A549 (cell line): ENCODE measurements at places on chromosomes 4 and X.

GRCh38 chrX:2700405-2701320 lies 9.6 kb downstream of the CD99 start:
- no peak for DNase-seq

DNA sequence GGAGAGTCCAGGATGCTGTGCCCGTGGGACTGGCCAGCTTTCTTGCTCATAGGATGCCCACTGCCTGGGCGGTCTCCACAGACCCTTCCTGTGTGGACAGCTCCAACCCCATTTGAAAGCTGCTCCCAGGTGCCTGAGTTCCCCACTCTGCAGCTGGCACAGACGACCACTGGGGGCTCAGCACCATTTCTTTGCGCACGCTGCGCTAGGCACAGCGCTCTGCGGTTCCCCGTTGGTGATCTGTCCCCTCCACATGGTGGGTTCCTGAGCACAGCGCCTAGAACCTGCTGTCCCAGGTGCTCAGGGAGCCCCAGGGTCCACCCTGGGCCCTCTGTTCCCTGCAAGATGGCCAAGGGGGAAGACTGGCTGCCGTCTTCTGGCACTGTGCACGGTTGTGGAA lies 45.4 kb upstream of the AFAP1 start:
- DNase-seq, result no peak

GRCh38 chrX:154313147-154313546 lies 17.6 kb downstream of the TKTL1 start:
- DNase-seq, result no peak

GRCh38 chr4:127995776-127996175 lies 30.6 kb downstream of the ABHD18 start:
- peak; percentile 44 for DNase-seq

DNA sequence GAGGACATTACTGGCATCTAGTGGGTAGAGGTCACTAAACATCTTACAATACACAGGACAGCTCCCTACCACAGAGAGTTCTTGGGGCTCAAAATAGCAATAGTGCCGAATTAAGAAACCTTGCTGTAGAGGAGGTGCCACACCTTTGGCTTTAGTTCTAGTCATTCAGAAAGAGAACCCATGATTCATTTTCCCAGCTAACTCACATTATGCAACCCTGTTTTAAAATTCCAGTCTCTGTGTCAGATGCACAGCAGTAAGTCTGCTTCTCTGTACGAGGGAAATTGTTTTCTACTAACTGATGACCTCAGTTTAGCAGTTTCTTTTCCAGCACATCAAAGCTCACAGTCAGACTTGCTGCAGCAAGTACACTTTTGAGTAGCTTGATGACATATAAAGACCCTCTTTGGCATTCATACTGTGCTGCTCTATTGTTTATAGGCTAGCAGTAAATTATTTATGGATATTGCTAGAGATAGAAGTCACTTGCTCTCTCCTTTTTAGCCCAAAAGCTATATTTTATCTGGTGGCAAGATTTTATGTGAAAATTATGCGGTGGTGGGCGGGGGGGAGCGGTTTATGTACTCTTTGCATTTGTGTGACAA lies 487.8 kb upstream of the MAGEB18 start:
- no peak for DNase-seq

DNA sequence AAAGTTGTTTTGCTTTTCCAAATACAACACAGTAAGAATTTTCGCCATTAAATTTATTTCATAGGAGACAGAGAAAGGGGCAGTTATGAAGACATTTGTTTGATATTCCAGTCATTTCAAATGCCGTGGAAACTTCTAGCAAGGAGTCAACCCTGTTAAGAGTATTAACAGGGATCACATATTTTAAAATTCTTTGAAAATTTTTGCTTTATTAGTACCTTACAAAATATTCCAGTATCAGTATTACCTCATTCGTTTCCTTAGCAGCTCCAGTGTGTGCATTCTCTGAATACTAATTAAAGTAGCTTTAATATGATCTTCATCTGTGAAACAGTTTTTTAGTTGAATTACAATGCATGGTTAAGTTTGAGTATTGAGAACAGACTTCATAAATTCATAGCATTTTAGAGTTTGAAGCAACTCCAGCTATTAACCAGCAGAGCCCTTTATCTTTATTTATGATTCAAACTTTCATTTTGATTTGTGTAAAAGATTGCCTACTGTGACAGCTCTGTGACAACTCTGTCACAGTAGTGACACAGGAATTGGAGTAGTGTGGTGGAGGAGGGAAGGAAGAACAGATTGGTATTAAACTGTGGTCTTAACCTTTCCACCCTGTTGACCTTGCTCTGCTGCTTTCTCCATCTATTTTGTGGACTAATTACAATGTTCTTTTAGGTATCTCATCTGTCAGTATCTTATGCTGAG lies 86.3 kb downstream of the PDLIM5 start:
- DNase-seq, result no peak

DNA sequence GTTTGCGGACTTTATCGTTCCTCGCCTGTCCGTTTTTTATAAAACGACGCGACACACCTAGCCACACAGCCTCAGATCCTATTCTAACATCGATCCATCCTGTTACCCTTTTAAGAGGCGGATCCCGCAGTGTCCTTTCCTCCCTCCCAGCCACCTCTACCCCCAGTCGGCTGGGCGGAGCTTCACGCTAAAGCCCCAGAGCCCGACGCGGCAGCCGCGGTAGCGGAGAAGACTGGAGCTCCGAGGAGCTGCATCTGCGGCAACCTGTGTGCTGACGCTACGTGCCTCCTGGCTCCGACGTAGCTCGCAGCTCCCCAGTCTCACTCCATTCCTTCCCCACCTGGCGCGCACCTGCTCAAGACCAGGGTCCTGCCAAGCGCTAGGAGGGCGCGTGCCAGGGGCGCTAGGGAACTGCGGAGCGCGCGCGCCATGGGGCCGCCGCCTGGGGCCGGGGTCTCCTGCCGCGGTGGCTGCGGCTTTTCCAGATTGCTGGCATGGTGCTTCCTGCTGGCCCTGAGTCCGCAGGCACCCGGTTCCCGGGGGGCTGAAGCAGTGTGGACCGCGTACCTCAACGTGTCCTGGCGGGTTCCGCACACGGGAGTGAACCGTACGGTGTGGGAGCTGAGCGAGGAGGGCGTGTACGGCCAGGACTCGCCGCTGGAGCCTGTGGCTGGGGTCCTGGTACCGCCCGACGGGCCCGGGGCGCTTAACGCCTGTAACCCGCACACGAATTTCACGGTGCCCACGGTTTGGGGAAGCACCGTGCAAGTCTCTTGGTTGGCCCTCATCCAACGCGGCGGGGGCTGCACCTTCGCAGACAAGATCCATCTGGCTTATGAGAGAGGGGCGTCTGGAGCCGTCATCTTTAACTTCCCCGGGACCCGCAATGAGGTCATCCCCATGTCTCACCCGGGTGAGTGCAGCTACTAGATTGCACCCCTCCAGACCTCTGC lies at the start of gene RNF128:
TSS of gene RNF128 (plus strand) at position 217 of the 953 bp plus-strand sequence. CDS start at position 430, 213 bp downstream.
- DNase-seq, result peak; percentile 7

GRCh38 chr4:127959794-127960193 lies 5.2 kb downstream of the MFSD8 start:
- DNase-seq, result no peak

DNA sequence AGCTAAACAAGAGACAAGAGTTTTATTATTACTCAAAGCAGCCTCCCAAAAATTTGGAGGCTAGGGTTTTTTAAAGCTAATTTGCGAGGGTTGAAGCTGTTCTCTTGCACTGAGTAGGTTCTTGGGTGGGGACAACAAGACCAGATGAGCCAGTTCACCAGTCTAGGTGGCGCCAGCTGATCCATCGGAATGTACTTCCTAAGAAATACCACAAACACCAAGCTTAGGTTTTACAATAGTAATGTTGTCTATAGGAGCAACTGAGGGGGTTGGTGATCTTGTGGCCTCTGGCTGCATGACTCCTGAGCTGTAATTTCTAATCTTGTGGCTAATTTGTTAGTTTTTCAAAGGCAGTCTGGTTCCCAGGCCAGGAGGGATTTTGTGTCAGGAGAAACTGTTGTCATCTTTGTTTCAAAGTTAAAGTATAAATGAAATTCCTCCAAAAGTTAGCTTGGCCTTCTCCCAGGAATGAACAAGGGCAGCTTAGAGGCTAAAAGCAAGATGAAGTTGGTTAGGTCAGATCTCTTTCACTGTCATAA lies 130.6 kb downstream of the SLC7A11 start:
- no peak for DNase-seq

- no peak for DNase-seq
Observed at GRCh38 chr4:26482508-26483462, 7.5 kb downstream of the CCKAR start.

- peak; percentile 87 for DNase-seq
Observed at GRCh38 chrX:72554448-72555140, 18.0 kb downstream of the HDAC8 start.

DNA sequence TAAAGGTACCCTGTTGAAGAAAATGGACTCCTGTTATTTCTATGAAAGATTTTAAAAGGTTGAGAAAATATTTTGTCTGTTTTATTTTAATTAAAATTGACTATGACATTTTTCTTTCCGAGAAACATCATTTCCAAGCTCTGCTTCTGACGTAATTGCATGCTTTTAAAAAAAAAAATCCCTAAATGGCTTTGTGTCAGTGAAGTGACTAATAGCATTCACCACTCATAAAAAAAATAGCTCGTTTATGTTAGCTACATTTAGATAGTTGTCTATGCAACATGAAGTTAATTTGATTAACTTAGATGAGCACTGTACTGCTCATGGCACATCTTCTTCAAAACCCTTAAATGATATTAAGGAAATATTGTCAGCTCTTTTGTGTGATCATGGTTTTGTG lies 105.1 kb upstream of the KLHL13 start:
- no peak for DNase-seq

GRCh38 chr4:24042094-24042493 lies 152.2 kb upstream of the PPARGC1A start:
- DNase-seq, result no peak

- DNase-seq, result no peak
Observed at GRCh38 chr4:123622572-123622971, 226.0 kb downstream of the SPRY1 start.

DNA sequence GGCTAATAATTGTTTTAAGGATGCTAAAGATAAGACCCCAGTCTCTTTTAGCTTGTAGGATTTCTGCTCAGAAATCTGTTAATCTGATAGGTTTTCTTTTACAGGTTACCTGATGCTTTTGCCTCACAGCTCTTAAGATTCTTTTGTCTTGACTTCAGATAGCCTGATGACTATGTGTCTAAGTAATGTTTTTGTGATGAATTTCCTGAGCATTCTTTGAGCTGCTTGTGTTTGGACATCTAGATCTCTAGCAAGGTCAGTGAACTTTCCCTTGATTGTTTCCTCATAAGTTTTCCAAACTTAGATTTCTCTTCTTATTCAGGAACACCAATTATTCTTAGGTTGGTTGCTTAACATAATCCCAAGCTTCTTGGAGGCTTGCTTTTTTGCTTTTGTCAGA lies 104.1 kb downstream of the ZNF518B start:
- DNase-seq, result no peak

DNA sequence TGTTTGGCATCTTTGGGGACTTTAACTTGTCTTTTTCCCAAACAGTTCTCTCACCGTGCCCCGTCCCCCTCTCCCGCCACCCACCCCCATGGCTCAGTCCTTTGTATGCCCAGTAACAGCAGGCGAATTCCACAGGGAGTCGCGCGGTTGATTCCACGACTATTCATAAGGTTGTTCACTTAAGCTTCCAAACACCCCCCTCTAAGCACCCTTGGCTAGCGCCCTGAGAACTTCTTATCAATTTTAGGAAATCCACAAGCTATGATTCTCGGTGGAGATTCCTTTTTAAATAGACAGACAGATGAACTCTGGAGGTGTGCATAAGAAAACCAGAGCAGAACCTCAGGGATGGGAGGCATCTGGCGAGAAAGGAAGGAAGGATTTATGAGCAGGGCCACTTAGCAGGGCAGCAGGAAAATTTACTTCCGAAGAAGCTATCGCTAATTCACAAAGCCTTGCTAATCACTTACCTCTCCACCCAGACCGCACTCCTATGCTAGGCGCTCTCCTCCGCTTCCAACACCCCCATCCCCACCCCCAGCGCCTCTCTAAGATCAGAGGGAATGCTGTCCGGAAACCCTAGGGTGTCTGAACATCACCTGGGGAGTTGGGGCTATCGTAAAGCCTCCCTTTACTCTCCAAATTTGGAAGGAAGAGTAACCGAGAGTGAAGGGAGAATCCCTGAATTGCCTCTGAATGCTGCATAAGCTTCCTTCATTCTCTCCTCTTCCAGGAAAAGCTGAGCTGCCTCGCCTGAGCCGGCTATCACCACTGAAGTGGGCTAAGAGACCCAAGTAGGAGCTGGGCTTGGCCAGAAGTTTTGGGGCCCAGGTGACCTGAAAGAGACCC lies 1.7 kb downstream of the UNC5C start:
- DNase-seq, result no peak

DNA sequence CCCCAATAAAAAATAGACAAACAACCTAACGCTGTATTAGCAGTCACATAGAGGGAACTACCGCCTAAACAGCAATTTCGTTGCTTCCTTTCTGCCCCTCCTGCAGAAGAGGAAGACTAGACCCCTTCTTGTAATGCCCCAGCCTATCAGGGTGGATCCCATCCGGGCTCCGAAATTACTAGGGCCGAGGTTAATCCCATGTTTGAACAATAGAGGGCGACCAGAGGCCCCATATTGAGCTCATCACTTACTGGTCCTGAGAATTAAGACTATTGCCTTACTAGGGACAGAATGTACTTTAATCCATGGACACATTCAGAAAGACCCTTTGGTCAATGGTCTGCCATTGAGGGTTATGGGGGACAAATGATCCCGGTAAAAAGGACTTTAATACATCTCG lies 11.8 kb upstream of the ZNF630 start:
- DNase-seq, result peak; percentile 33

DNA sequence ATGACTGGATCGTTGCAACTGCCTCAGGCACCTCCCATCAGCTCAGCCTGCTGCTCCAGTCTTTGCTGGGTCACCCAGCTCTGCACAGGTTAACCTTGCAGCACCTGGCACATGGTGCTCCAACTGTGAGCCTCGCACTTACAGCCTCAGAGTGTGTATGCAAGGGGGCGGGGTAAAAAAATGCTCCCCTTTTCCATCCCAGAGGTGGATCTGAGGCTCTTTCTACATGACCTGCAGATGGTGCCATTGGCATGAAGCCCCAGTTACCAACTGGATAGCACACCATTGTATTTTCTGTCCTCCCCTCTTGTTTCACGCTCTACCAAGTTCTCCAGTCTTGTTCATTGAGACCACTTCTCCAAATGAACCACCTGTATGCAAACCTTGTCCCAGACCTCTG lies 46.2 kb upstream of the TRPC3 start:
- peak; percentile 6 for DNase-seq

GRCh38 chrX:136879001-136879687 lies 1.4 kb downstream of the RBMX start:
- DNase-seq, result no peak

- no peak for DNase-seq
Observed at GRCh38 chrX:15739886-15740285, 1.8 kb downstream of the CA5B start.
